Fibroblast of the conjunctiva (primary cell): ENCODE measurements at places on chromosomes 3 and 15.
A peak's percentile ranks its signal among the peaks of the same experiment; 100 is the strongest.

- DNase-seq, result no peak
These were observed 56.1 kb downstream of the PLXNA1 start for GRCh38 chr3:127038923-127039581.

DNA sequence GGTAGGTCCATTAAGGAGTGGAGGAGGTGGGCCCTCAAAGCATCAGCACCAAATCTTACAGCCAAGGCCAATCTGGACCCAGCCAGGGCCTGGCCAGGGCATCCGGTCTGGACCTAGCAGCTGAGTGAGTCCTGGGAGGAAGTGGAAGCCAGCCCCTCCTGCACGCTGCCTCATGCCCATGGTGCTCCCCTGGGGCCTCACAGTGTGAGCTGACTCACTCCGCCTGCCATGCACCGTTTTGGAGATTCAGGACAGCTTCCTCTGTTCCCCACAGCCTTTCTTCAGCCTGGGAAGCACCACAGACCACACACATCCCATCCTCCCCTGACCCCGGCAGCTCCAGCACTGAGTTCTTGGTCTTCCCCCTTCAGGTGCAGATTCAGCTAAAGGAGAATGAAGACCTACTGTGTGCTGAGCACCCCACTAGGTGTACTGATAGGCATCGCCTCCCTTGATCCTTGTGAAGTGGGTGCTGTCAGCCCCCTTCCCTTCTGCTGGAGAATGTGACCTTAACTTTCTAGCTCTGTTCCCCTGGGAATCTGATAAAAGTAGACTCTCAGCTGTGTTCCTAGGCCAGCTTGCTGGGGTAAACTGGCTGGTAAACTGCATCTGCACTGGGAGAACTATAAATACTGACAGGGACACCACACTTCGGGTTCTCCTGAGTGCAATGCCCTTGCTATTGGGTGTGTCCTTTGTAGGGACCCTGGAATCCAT is 36.8 kb upstream of the SEC13 start:
- peak; percentile 75 for DNase-seq

- DNase-seq, result peak; percentile 85
These were observed 276.6 kb downstream of the UACA start for GRCh38 chr15:70486451-70487386.

- DNase-seq, result no peak
These were observed 26.9 kb downstream of the GABPB1 start for GRCh38 chr15:50328116-50328515.

DNA sequence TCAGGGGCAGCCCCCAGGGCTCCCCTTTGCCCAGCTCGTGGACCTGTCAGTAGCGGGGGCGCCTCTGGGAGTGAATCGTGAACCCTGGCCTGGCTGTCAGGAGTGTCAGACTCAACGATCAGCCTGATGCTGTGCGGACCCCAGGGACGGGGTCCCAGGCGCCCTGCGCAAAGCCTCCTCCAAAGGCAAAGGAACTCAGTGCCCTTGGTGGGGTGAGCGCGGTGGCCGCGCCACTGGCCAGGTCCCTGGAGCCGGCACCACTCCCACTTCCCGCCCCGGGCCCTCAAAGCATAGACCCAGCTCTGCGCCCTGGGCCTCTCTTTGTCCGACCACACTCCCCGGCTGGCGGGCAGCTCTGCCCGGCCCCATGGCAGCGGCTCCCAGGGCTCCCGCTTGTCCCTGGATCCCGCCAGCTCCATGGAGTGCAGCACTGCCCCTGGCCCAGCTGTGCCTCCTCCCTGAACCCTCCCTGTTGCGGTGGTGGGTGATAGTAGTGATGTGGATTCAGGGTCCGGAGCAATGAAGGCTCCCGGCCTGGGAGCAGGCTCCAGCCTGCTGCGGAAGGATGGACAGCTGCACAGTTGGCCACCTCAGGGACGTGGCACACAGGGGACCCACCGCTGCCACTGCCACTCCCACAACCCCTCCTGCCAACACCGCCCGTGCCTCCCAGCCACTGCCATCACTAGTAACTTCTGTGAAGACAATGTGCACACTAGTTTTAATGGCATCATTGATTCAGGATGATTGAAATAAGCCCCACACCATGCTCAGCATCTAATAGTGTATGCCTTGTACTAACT is 263.8 kb downstream of the ZBBX start:
- DNase-seq, result no peak

DNA sequence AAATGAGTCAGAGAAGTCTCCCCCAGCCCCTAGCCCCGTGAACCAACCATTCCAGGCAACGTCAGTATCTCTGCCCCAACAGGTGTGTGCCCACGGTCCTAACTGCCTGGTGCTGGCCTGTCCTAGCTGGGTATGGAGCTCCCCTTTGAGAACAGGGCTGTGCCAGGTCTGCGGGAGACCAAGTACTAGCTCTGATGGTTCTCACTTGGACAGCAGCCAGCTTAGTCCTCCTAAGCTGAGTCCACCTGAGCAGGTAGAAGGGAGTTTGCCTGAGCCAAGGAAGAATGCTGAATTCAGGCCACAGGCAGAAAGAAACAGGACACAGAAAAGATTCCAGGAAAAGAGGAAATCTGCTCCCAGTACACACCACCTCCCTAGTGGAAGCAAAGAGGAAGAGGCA is 33.1 kb upstream of the PARL start:
- DNase-seq, result no peak

DNA sequence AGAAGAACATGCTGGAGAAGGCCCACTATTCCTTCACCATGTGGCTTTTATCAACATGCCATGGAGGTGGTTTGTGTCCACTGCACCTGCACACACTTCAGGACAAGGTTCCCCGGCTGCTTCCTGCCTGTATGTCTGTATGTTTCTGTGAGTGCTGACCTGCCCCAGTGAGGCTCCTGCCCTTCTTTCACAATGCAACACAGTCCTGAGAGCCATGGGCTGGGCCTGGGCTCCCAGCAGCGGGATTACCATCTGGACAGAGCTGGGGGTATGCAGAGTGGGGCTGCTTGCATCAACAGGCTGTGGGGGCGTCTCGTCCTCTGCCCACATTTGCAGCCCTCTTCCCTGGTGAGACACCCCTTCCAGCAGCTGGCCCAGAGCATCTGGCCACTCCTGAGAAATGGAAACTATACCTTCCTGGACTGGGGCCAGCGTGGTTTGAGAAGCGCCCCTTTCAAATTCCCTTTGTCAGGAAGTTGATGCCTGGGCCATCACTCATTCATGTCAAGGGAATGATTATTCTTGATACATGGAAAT is 29.3 kb upstream of the C15orf39 start:
- no peak for DNase-seq

- DNase-seq, result no peak
These were observed 18.4 kb downstream of the AKAP13 start for GRCh38 chr15:85398822-85399221.

DNA sequence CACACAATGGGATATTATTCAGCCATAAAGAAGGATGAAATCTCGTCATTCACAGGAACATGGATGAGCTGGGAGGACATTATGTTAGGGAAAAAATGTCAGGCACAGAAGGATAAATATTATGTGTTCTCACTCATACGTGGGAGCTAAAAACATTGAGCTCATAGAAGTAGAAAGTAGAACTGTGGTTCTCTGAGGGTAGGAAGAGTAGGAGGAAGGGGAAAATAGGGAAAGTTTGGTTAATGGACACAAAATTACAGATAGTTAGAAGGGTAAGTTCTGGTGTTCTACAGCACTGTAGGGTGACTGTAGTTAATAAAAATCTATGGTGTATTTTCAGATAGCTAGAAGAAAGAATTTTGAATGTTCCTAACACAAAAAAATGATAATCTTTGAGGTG is 102.6 kb upstream of the LIPC start:
- DNase-seq, result no peak

GRCh38 chr3:99690761-99691369 is 52.5 kb downstream of the COL8A1 start:
- DNase-seq, result no peak

DNA sequence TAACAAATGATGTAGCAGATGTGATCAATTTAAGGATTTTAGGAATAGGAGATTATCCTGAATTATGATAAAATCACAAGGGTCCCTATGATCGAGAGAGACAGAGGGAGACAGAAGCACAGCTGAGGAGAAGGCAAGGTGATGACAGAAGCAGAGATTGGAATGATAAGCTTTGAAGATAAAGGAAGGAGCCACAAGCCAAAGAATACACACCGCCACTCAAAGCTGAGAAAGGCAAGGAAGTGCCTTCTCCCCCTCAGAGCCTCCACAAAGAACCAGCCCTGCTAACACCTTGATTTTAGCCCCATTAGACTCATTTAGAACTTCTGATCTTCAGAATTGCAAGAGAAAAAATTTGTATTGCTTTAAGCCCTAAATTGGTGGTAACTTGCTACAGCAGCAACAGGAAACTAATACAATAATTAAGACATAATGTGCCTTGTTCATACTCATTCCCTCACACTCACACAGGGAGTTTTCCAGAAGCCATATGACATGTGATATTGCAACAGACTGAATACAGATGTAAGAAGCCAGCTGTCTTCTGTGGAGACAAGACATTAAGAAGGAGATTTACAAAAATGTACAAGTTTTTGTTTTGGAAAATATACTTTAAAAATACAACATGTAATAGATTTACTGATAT is 38.2 kb downstream of the TRANK1 start:
- DNase-seq, result peak; percentile 14

GRCh38 chr3:171851660-171852058 is 8.5 kb downstream of the TMEM212 start:
- DNase-seq, result no peak

GRCh38 chr15:22949074-22949547 is 31.1 kb downstream of the CYFIP1 start:
- peak; percentile 37 for DNase-seq

DNA sequence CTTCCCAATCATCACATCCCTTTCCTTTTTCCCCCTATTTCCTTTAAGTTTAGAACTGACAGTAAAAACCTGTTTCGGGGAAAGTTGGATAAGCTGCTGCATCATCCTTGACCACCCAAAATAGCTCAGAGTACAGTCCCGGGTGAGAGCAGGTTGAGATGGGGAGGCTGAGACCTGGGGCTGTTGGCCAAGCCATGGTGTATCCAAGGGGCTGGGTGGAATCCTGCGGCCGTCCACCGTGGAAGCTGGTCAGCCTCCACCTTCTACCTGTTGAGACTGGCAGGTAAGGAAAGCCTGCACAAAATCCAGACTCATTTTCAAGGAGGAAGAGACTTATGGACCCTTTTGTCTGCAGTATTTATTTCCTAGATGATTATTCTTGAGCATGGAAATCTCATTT is 128.2 kb upstream of the PLXNA1 start:
- no peak for DNase-seq

GRCh38 chr3:3089017-3089416 is 21.2 kb downstream of the IL5RA start:
- DNase-seq, result no peak

DNA sequence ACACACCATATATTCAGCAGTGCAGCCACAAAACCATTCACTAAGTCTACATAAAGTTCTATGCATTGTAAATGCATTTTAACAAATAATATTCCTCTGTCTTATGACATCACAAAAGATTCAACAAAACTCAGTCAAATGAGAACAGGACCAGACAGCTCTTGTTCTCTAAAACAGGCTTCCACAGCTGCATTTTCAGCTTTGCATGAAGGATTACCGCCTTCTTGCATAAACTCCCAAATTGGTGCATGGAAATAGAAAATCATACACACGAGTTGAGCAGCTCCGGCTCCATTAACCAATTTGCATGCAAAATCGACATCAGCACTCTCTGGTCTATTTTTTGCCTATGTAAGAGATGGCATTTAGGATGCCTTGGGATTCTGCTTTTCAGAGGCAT is 66.4 kb downstream of the RFTN1 start:
- DNase-seq, result no peak

GRCh38 chr3:167723025-167723512 is 11.6 kb downstream of the PDCD10 start:
- no peak for DNase-seq

GRCh38 chr3:182052332-182052731 is 340.6 kb downstream of the SOX2 start:
- DNase-seq, result no peak

- no peak for DNase-seq
These were observed 5.0 kb upstream of the NCBP2 start for GRCh38 chr3:196947136-196947859.

DNA sequence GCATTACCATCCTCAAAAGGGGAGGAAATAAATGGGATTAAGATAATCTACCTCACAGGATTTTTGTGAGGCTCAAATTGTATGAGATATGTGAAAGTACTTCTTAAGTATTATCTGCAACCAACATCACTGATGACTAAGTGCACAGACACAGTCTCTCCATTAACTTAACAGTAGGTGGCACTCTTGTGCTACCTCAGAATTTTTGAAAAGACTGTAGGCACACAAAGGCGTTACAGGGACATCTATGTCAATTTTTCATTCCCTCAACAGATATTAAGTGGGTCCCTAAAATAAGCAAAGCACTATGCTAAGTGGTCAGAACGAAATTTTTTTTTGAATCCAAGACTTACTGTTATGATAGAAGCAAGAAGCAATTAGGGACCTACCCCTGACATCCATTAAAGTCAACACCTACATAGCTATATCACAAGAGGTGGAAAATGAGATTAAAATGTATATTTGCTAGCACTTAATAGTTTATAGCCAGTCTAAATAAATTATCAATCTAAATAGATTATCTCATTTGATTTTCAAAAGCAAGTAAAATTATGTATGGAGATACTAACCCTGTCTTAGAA is 52.9 kb downstream of the RYK start:
- peak; percentile 51 for DNase-seq

- DNase-seq, result no peak
These were observed 12.9 kb downstream of the CELF6 start for GRCh38 chr15:72307026-72307425.

GRCh38 chr3:14343338-14344112 is 58.9 kb upstream of the SLC6A6 start:
- no peak for DNase-seq

DNA sequence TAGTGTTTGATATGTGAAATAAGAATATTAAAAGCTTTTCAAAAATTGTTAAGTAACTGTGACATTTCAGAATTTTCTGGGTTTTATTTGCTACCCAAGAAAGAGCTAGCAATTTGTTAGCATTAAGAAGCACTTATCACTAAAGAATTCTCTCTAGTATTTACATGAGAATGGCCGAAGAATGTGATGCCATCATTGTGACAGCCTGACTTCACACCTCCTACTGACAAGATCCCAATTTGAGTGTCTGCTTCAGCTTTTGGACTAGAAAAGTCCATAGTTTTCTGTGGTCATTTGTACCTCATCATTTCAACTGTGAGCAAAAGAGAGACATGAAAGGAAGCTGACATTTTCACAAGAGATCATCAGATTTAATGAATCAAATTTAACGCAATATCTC is 548.1 kb upstream of the AGTR1 start:
- DNase-seq, result no peak

GRCh38 chr3:194091141-194091540 is 44.8 kb upstream of the HES1 start:
- no peak for DNase-seq

DNA sequence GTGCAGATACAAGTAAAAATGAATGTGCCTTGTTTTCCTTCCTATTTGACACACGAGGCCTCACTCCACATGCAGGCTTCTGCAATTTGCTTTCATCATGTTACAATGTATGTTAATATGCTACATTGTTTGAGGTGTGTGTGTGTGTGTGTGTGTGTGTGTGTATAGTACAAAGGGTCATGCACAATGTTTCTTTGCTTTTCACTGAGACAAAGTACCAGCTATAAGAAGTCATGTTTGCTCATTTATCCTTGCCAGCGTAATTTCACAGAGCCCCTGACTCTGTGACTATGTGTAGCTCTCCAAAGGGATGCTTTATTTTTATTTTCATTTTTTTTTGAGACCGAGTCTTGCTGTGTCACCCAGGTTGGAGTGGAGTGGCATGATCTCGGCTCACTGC is 38.0 kb upstream of the NEDD4 start:
- no peak for DNase-seq
